Activated CD4-positive, alpha-beta T cell treated with anti-CD3 and anti-CD28 coated beads, Interleukin-2, amount 10 ng/mL, durations not matched to agents 7 days and 5 days (primary cell): ENCODE measurements at places on chromosomes 1 and 21. TPM values are rescaled to one million over a fixed set of nuclear protein-coding genes. Genes with fewer than 3 reads are reported as not detected.

OR14K1 gene
- not detected for total RNA-seq

NLRP3 gene
- total RNA-seq: 2.5 TPM

TMPRSS2 gene
- total RNA-seq: not detected

RNU1-2 gene
- total RNA-seq: 2,477 TPM

ANGPTL1 gene
- not detected for total RNA-seq

DIPK1A gene
- 17.7 TPM for total RNA-seq
